Thoracic aorta (tissue), 2 donors: ENCODE measurements at places on chromosomes 11 and 22.

DNA sequence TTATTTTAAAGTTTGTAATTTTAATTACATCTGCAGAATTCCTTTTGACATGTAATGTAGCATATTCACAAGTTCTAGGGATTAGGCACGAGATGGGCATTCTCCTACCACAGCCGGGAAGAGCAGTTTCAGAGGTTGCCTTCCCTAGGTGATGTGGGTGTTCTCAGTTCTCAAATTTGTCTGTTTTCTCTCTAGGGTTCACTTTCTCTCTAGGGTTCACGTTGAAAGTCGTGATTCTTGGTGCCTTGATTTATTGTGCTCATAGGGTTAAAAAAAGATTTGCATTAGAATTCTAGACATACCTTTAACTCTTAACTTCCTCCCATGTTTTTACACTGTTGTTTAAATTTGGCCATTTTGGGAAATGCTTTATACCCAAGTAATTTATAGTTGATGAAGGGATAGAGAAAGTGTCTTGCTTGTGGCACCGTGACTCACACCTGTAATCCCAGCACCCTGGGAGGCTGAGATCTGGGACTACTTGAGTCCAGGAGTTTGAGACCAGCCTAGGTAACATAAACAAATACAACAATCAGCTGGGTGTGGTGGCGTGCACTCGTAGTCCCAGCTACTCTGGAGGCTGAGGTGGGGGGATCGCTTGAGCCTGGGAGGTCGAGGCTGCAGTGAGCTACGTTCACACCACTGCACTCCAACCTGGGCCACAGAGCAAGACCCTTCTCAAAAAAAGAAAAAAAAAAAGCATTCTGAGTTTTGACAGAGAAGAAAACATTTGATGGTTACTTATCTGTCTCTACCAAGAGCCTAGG, 3.6 kb downstream of the MED15 start:
- no peak for DNase-seq

DNA sequence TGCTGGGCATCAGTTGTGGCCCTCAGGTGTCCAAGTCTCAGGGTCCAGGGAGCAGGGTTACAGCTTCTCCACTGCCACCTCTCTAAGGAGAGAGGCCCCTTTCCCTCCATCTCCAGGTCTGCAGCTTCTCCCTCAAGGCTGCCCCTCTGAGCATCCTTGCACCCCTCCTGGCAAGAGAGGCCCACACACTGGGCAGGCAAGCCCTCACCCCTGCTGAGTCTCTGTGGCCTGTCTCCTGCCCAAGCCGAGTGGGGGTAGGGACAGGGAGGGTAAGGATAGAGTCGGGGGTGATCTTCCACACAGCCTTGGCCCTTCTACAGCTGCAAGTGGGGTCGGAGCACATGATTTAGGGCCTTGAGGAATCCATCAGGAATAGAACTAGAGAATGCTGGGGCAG, 76.6 kb downstream of the ST3GAL4 start:
- no peak for DNase-seq

GRCh38 chr11:17102462-17102861, 25.0 kb upstream of the RPS13 start:
- no peak for DNase-seq

GRCh38 chr11:110490886-110491285, 61.1 kb downstream of the FDX1 start:
- DNase-seq: no peak

GRCh38 chr11:101775033-101775432, 139.8 kb upstream of the CEP126 start:
- DNase-seq: no peak

- DNase-seq: peak; percentile 43
Observed at GRCh38 chr22:23305922-23306374, 125.6 kb downstream of the BCR start.

DNA sequence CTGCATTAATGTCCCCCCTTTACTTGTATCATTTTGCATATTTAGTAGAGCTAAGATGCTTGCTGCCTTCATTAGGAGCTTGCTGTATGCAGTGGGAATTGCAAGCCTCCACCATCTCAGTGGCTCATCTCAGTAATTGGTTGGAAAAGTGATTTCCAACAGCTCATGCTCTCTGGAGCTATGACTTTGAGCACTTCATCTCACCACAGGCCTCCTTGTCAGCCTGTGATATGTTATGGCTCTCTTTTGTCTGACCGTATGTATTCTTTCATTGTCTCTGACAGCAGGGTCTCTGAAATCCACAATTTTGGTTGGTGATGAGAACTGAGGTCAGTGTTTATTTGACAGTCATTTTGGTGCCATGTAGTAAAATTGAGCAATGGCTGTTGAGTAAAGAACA, 345.1 kb downstream of the FAT3 start:
- DNase-seq: no peak

DNA sequence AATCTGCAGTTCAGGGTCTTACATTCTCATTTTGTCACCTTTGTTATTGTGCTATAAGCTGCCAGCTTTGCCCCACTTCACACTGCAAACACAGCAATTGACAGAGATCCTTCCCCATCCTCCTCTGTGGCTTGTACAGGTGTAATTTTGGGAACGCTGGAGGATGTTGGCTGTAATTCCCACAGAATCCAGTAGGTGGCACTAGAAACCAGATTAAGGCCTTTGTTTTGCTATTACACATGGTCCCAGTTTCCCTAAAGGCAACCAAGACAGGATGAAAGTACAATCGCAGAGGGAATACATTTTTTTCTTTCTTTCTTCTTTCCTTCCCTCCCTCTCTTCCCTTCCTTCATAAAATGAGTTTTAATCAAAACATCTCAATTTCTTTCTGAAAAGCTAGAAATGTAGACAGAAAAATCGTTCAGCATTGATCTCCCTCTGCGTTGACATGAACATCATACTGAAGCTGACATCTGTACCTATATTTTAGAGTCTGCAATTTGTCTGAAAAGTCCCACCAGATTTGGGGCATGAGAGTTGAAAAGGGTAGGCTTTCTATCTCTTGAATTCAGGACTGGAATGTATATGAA, 21.3 kb upstream of the NELL1 start:
- DNase-seq: no peak
